Activated CD8-positive, alpha-beta memory T cell treated with anti-CD3 and anti-CD28 coated beads, Interleukin-2, amount 10 ng/mL, durations not matched to agents 7 days and 5 days (primary cell): ENCODE measurements at places on chromosomes 1 and 21. TPM values are rescaled to one million over a fixed set of nuclear protein-coding genes. Genes with fewer than 3 reads are reported as not detected.

DNA sequence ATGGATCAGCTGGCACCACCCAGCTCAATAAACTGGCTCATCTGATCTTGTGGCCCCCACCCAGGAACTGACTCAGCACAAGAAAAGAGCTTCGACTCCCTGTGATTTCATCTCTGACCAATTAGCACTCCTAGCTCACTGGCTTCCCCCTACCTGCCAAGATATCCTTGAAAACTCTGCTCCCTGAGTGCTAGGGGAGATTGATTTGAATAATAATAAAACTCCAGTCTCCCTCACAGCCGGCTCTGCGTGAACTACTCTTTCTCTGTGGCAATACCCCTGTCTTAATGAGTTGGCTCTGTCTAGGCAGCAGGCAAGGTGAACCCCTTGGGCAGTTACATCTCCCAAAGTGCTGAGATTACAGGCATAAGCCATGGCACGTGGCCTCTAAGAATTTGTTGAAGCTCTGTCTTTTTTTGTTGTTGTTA lies 11.8 kb upstream of the RHBDL2 start:
- no peak for DNase-seq

DNA sequence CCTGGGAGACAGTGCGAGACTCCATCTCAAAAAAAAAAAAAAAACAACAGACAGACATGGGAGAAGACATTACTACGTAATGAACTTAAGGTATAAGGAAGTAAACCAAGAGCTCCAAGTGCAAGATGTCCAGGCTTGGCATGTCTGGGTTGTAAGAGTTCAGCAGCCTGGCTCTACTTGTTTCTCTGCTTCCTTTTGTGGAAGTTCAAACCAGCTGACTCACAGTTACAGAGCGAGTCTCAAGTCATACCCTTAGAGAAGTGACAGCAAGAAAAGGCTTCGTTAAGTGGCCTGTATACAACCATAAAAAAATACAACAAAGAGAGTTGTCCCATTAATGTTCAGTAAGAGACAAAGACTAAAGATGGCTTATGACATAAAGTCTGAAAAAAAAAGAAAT lies 1.3 kb downstream of the RIT1 start:
- no peak for DNase-seq

- no peak for DNase-seq
Observed at GRCh38 chr1:2504949-2505272, 21.5 kb downstream of the PANK4 start.

DNA sequence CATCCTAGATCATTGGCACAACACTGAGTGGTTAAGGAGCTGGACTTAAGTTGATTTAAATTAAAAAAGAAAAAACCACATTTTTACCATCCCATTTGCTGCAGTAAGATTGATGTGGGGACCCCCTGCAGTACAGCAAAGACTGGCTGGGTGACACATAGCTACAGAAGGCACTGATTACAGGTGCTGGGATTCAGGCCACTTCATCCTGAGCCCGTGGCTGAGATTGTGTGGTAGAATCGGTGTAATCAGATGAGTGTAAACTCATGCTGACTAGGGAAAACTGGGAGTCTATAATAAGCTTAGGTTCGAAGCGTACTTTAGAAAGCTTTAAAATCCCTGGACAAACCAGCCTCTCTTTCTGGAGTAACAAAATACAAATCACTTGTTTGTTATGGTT lies 70.1 kb downstream of the SLC25A24 start:
- no peak for DNase-seq

DNA sequence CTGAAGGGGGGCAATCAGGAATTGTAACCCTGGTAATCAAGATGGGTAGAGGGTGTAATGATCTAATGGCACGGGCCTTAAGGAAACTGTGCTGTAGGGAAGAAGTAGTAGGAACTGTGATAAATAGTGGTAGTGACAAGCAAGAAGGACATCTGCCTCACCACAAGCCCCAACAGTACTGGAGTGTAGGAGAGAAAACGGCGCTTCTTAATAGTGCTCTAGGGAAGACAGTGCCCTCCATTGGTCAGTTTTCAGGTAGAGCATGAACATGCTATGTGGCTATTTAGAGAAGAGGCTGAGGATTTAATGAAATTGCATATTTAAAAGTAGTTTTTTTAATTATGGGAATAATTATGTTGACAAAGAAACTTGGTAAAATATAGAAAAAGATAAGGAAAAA lies 32.2 kb downstream of the SLC30A7 start:
- no peak for DNase-seq

DNA sequence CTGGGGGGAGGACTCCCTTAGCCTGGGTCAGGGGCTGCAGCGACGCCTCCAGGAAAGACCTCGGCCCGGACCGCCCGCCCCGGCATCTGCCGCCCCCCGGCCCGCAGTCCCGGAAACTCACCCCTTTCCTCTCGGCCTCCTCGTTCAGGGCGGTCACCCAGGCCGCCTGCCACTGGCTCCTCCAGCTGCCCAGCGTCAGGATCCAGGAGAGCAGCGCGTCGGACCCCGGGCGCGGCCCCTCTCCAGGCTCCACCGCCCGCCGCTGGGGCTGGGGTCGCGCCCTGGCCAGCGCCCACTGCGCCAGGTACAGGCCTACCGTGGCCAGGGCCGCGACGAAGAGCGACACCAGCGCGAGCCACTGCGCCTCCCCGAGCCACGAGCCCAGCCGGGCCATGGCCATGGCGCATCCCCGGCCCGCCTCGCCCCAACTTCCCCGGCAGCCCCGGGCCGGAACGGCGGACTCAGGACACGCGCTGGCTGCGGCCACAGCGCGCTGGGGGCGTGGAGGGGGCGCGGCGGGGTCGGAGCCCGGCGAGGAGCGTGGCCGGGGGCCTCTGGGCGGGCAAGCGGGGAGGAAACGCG lies 478 bp downstream of the C2CD2 start:
- DNase-seq: no peak

DNA sequence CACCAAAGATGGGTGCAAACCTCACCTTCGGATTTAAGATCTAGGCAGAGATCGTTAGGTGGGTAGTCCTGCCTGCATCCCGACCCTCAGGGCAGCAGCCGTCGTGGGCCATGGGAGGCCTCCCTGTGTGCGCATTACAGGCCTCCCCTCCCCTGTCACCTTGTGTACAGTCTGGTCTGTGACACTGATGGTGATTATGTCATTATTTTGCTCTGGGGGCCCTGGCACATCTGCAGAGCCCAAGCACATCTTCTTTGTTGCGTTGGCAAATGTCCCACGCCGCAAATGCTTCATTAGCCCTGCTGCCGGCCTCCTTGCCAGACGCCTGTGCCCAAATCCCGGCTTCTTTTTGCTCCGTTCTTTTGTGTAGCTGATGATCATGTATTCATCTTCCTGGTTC lies 31.7 kb downstream of the PROX1 start:
- no peak for DNase-seq

GRCh38 chr1:221919743-221920142 lies 177.9 kb upstream of the DUSP10 start:
- no peak for DNase-seq

GRCh38 chr1:111709986-111710385 lies 29.2 kb downstream of the INKA2 start:
- DNase-seq: no peak

GRCh38 chr1:54132495-54132894 lies 20.3 kb downstream of the CDCP2 start:
- DNase-seq: no peak

DNA sequence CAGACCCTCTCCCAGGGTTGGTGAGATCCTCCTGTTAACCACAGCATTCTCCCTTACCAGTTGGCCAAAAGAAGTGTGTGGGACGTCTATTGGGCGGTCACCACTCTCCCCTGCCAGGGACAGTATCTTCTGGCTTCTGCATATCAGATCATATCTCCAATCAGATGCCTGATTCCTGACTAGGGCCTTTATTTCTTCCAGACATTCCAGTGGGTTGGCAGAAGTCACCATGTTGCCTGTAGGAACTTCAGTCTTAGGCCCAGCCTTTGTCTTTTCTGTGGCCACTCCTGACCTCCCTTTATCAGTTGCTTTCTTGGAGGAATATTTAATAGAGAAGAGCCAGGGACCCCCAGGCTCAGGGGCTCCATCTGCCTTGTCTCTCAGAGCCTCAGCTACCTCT lies 130.4 kb upstream of the F3 start:
- no peak for DNase-seq

TEDDM1 gene
- total RNA-seq: not detected

CHRNB2 gene
- not detected for total RNA-seq

GSTM1 gene
- total RNA-seq: not detected

IGFN1 gene
- total RNA-seq: not detected

MYOG gene
- not detected for total RNA-seq

PLA2G5 gene
- total RNA-seq: not detected

CALML6 gene
- total RNA-seq: 0.45 TPM

PIGK gene
- total RNA-seq: 26.0 TPM

CITED4 gene
- total RNA-seq: 2.9 TPM

PSMA5 gene
- total RNA-seq: 178 TPM
